ENCODE measurements at places on chromosomes 2 and 18.

GRCh38 chr2:88057437-88057844 is 1.9 kb upstream of the KRCC1 start:
- no peak for DNase-seq

DNA sequence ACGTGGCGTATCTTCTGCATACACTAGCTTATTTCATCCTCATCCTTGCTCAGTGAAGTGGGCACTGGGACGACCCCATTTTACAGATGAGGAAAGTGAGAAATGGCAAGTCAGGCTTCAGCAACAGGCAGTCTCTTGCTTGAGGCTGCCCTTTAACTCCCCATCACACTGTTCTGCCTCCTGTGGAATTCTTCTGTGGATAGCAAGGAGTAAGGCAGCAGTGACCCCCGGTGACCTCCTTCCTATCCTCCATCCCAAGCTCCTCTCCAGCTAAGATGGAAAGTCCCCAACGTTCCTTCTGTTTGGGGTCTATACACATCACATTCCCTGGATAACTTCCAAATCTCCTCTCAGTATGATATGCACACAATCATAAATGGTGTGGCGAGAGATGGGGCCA is 10.5 kb downstream of the ANKRD29 start:
- no peak for DNase-seq

DNA sequence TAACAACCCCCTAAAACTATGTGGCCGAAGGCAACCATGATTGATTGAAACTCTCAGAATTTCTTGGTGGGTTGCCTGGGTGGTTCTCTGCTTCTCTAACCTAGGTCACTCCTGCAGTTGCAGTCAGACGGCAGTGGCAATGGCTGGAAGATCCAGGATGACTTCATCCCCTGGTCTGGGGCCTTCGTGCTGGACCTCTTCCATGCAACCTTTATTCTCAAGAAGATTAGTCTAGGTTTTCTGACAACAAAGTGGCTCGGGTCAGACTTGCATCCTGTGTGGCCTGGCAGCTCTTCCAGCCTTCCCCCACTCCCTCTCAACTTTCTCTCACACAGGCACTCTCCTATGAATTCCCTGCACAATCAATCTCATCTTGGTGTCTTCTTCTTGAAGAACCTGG is 76.4 kb downstream of the METTL4 start:
- no peak for DNase-seq

GRCh38 chr18:60018618-60019462 is 119.0 kb downstream of the PMAIP1 start:
- DNase-seq = no peak

GRCh38 chr18:54766634-54767033 is 61.6 kb upstream of the RAB27B start:
- no peak for DNase-seq

All from tibial nerve (tissue), 4 donors.